ENCODE measurements at places on chromosomes 1 and 21.

- DNase-seq: no peak
Measured at GRCh38 chr1:52576074-52576473, 23.2 kb upstream of the TUT4 start.

DNA sequence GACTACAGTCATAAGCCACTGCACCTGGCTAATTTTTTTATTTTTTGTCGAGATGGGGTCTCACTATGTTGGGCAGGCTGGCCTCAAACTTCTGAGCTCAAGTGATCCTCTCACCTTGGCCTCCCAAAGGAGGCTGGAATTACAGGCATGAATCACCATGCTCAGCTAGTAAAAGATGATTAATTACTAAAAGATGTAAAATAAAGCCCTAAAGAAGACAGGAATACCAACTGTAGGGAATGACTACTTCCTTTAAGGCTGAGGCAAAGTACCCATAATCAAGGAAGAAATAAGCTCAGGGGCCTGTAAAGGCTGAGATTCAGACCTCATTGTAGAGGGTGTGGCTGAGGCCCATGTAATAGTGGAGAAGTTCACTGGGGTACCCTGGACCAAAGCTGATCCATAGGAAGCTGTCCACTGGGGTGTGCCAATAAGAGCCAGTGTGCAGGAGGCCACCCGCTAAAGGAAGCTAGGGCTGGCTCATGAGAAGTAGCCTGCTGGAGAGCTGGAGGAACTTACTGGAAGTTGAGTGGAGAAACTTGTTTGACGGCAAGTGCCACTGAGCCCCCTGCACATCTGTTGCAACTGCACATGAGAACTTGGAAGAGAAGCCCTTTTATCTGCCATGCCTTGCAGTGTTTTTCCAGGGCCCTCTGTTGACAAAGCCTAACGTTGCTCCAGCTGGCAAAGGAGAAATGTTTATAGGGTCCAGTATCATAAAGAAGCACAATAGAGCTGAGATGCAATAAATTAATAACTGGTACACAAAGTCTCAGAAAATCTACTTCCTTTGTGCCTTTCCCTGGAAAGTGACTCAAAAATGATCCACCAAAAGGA is 17.8 kb upstream of the SERTAD4 start:
- no peak for DNase-seq

- no peak for DNase-seq
Measured at GRCh38 chr21:41536076-41536826, 28.3 kb upstream of the TMPRSS2 start.

DNA sequence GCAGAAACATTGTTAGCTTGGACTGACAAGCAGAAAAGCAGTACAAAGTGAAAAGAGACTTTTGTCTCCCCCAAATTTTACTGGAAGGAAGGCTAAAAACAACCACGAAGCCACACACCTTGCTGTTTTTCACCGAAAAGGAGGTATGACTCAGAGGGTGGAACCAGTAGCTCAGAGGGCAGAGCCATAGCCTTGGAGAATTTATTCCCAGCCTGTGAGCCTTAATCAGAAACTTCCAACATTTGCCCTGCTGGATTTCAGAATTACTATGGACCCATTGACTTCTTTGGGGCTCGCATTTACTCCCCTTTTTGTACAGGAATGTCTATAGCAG is 32.0 kb downstream of the RPS6KC1 start:
- DNase-seq: no peak

GRCh38 chr1:186479162-186479561 is 18.2 kb upstream of the PDC start:
- no peak for DNase-seq

DNA sequence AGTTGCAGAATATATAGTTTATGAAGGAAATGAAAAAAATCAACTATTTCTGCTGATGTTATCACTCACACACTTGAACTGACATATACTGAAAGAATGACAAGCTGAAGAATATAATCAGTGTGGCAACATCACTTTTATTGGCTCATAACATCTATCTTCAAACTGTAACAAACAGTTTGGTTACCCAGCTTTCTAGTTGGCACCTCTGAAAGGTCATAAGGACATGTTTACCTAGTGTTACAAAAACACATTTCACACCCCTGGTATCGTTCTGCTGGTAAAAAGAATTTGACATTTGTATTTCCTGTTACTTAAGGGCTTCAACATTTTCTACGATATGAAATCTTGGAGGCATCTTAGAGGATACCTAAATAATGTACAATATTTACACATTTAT is 1267.0 kb upstream of the NCAM2 start:
- DNase-seq: no peak

DNA sequence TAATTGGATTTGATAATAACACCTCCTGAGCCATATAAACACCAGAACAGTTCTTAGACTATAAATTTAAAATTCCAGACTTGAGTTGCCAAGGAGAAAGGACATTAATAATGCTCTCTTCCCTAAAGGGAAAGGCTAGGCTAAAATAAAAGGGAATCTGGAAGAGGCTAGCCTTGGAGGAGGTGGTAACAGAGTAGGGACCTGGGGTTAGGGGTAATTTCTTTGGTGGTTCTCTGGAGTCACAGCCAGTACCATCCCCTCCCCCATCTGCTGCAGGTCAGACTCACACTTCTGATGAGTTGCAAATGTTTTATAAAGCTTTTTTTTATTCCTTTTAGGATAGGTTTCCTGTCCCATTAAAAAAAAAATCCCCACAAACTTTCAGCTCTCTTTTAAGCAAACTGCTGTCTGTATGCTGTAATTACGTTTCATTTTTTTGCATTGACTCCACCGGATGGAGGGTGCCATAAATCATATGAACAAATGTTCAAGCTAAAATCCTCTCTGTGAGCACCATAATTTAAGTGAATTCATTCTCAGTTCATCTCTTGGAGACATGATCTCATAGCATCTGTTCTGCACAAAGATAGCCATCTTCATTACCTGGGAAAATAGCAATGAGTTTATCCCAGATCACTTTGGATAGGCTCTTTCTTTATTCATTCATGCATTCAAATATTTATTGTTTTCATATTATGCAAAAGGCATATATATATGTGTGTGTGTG is 379.6 kb downstream of the TTLL7 start:
- no peak for DNase-seq

GRCh38 chr1:53686091-53686964 is 52.6 kb downstream of the GLIS1 start:
- DNase-seq: no peak

- DNase-seq: no peak
Measured at GRCh38 chr1:203667616-203668015, 41.0 kb downstream of the ATP2B4 start.

All from NCI-H1092 (cell line).